ENCODE measurements at places on chromosomes 16 and 17.

DNA sequence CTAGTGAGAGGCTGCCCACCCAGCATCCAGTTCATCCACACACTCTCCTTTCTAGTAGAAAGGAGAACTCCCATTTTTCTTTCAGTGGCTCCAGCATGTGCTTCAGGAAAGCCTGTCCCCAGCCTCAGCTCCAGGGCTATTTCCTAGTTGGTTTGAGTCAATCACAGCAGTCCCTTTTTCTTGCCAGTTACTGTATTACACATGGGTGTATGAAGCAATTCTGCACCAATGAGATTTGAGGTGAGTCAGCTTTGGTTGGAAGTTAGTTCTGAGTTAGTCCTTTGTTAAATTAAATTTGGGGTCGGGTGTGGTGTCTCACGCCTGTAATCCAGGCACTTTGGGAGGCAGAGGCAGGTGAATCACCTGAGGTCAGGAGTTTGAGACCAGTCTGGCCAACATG is 24.8 kb downstream of the RAD51D start:
- DNase-seq = no peak

DNA sequence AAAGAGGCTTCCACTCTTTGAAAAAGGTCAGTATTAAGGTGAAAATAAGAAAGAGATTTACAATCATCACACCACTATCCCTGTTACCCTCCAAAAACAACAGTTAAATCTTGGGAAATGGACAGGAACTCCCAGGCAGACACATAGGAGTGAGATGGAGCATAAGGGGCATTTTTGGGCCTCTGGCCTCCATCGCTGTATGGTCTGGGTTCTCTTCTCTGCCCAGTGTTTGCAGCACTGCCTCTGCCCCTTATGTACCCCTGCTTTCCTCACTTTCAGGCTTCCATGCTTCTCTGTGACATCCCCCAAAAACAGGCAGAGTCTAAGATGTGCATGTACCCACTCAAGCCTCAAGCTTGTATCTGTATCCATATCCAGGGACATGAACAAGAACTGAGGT is 630 bp upstream of the HOXB2 start:
- no peak for DNase-seq

GRCh38 chr16:61897657-61898056 is 138.6 kb downstream of the CDH8 start:
- no peak for DNase-seq

DNA sequence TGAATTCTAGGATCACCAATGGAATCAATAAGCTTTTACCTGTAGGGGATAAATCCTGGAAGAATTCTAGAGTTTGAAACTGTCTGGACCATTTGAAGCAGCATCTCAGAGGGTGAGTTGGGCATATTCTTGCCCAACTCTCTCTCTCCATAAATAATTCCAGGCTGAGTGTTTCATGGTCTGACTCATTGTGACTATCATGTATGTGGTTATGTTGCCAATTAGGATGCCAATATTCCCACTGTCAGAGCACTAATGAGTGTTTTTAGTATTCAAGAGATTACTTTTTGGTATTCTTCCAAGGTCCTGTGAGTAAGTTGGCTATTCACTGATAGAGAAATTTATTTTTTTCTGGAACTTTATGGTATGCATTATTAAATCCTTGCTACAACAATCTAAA is 456.9 kb downstream of the TOX3 start:
- no peak for DNase-seq

DNA sequence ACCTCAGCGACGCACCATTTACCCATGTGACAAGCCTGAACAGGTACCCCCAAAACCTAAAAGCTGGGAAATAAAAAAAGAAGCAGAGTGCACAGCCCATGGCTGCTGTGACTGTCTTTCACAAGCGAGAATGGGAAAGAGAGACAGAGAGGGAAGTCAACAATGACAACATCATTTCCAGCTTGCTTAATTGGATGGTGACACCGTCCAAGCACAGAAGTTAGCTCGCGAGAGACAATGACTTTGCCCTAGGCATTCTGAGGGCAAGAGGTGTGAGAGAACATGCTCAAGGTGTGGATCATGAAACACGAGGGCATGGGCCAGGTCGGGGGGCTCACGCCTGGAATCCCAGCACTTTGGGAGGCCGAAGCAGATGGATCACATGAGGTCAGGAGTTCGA is 19.3 kb upstream of the NSMCE1 start:
- DNase-seq = no peak

DNA sequence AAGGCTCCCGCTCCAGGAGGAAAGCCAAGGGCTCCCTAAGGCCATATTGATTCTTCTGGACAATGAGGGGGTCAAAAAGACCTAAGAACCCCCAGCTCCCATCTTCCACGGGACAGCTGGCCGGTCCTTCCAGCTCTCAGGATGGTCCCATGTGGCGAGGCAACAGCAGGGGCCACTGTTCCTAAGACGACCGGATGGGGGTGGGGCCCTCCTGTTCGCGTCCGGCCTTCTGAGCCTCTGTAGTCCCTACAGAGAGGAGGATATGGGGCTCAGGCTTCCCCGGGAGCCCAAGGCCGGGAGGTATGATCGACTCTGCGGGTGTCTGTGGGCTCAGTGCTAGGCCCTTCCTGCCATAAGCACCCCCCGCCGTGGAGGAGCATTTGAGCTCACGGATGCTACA is 6.0 kb upstream of the DCXR start:
- DNase-seq = no peak

DNA sequence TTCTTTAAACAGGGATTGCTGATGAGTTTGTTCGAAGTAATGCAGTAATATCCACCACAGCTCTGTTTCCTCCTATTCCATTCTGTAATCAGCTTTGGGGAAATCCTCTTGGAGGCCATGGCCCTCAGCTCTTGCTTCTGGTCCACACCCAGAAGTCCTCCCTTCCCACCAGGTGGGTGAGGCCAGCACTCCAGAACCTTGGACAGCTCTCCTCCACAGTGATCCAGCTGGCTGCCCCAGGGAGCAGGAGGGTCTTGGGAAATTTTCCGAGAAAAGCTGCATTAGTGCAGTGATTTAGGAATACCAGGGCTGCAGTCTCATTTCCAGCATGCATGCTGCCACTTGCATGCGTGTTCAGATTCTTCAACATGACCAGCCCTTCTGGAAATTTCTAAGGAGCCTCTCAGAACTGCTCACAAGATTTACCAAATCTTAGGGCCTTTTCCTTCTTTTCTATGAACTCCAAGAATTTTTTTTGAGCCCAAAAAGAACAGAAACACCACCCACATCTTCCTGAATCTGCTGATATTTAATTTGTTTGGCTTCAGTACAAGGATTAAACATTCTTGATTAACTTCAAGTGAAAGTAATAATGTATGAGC is 4.2 kb downstream of the SMPD3 start:
- no peak for DNase-seq

DNA sequence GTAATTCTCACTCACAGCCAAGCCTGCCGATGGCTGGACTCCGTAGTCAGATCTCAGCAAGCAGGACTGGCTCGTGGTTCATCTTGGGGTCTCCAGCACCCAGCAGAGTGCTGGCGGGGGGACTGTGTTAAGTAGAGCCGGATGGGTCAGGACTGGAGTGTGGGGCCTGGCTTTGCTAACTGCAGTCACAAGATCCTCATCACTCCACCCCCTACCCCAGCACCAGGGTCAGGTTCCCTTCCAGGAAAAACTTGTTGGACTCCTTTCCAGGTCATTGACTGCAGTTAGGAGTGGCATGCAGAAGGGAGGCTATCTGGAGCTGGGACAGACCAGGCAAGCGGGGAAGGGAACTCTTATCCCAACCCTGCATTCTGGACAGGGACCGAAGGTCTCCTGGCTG is 6.0 kb downstream of the CIITA start:
- no peak for DNase-seq

- DNase-seq = no peak
These were observed 93.4 kb downstream of the IRF8 start for GRCh38 chr16:85992359-85992758.

- no peak for DNase-seq
These were observed 680 bp upstream of the CCL15 start for GRCh38 chr17:36001862-36002603.

DNA sequence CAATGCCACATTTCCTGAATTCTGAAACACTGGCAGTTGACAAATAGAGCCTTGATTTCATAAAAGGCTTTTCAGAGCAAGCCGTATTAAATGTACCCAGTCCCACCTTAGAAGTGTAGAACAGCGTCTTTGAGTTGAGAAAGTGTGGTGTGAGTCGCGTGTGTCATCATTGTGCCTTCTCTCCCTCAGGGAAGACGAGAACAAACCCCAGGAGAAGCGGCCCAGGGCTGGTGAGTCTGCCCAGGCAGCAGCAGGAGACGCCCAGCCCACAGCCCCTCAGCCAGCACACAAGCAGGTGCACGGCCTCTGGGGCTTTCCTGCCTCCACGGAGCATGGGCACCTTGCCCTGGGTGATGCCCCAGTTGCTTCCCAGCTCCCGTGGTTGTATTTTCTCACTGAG is 34.0 kb downstream of the CIBAR2 start:
- no peak for DNase-seq

DNA sequence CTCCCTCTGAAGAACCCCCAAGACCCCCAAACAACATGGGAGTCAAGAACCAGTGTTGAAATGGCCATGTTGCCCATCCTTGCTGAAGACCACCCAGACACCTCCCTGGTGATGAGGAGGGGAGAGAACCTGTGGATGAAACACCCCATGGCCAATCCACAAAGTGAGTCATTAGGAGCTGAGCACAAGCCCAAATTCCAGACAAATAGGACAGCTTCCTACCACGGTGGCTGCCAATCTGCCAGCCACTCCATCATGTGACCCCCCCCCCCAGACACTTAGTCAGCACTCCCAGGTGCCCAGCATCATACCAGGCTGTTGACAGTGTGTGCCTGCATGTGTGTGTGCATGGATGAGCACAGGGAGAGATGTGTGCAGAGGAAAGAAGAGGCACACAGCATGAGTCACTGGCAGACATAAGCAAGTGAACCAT is 26.4 kb upstream of the RPL38 start:
- no peak for DNase-seq

DNA sequence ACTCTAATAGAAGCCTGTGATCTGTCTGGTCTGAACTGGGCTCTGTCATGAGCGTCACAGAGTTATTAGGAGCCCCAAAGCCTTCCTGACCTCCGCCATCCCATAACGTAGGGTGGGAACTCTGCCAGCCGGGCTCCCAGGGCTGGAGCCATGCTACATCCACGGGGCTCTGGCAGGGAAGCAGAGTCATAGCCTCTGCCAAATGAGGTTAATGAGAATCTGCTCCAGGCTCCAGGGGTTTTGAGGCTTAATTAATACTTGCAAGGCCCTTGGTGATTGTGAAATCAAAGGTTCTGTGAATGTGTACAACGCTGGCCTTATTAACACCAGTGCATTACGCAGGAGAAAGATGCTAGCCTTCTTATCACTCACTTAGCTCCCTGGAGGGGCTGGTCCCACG is 42.4 kb upstream of the ZFP90 start:
- DNase-seq = no peak

DNA sequence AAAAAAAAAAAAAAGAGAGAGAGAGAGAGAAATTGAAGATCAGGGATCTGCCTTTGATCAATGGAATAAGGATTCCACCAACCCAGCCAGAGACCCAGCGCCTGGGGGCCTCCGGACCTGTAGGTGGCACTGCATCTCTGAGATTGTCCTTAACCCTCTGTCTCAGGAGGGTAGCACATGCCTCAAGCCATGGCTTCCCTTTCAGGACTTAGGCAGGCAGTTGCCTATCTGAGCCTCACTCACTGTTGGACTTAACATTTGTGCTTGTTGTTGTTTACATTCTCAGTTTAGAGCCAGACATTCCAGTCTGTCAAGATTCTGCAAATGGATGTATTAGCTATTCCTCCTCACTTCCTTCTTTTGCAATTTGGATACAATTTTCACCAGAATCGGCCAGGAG is 5.1 kb upstream of the SCNN1B start:
- DNase-seq = no peak

DNA sequence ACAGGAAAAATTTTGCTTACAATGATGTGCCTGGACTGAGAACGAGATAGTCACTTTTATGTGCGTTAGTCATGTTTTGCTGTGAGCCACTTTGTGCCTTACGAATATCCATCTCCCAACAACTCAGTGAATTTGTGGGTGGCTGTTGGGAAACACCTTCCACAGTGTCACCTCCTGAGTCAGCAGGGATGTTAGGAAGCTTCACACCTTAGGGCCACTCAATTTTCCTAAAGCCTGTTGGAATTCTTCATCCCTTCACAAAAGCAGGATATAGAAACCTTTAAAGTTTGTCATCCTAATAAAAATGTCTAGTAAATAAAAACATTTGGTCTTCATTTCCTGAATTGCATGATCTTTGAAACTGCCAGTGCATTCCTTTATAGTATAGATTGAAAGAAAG is 4.3 kb upstream of the KRTAP3-1 start:
- DNase-seq = no peak

DNA sequence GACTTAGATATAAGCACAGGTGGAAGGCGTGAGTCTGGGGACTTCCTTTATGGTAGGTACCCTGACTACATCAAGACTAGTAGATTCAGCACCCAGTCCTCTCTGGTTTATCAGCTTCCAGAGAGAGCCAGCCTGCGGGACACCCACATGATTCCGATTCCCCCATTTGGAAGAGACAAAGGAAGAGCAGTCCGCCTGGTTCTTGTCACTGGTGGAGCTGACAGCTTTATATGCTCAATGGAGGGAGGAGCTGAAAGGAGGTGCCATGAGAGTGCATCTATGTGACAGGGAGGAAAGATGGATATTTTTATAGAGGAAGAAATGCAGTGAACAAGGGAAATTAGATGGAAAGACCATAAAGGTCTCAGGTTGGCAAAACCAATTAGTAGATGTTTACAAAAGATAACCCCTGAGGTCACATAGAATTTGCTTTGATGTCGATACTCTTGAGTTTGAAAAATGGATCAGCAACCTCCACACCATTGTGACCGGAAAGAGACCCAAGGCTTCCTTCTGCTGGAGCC is 437.7 kb downstream of the PMP22 start:
- DNase-seq = no peak

GRCh38 chr16:10261077-10261476 is 78.8 kb upstream of the GRIN2A start:
- DNase-seq = no peak

- no peak for DNase-seq
These were observed 58.1 kb downstream of the METRNL start for GRCh38 chr17:83137523-83137922.

DNA sequence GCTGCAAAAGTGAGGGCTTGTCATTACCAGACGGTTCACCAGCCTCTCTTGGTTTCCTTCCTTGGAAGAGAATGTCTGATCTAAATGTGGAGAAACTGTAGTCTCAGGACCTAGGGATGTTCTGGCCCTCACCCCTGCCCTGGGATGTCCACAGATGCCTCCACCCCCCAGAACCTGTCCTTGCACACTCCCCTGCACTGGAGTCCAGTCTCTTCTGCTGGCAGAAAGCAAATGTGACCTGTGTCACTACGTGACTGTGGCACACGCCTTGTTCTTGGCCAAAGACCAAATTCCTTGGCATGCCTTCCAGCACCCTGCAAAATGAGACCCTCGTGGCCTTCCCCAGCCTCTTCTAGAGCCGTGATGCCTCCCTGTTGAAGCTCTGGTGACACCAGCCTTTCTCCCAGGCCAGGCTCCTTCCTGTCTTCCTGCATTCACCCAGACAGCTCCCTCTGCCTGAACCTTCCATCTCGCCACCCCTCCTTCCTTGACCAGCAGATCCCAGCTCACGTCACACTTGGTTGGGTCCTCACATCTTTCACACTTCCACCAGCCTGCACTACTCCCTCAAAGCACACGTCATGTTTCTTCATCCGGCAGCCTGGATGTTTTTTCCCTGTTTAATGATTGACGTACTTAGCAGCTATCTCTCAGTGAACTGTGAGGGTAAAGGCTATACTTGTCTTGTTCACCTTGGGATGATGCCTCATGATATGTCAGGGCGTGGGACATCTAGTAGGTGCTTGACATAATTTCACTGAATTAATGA is 4.3 kb downstream of the ZNF768 start:
- no peak for DNase-seq

- DNase-seq = no peak
These were observed 11.9 kb downstream of the TMEM204 start for GRCh38 chr16:1545044-1546040.

All from nucleus accumbens (tissue), 56 donors.